ENCODE measurements at places on chromosomes 16 and 17. TPM values are rescaled to one million over a fixed set of nuclear protein-coding genes. Genes with fewer than 3 reads are reported as not detected.

GRCh38 chr16:52553322-52553721, 6.4 kb upstream of the TOX3 start:
- DNase-seq = no peak

ST6GALNAC1 gene
- not detected for total RNA-seq

DNA sequence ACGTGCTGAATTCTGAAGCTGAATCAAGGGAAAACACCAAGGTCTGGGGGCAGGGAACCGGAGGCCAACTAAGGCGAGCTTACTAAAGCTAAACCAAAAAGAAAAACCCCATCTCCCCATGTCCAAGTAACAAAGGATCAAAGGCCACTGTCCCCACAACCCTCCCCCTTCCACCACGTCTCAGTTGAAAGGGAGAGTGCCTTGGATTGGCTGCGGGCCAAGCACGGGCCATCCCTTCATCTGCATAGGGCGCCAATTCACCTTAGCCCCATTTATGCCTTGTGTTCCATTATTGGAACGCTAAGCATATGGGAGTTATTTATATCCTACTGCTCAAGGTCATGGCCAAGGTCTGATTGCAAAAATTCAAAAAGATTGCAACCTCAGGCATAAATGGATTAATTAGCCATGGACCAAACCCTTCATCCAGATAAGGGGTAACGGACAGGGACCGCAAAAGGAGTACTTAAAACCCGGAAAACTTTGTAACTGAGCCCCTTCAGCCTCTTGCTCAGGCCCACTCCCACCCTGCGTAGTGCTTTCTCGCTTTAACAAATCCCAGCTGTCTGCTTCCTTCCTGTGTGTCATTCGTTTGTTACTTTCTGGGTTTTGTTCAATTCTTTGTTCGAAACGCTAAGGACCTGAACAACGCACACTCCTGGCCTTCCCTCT, 740 bp upstream of the ATP6V0D1 start:
- no peak for DNase-seq

DNA sequence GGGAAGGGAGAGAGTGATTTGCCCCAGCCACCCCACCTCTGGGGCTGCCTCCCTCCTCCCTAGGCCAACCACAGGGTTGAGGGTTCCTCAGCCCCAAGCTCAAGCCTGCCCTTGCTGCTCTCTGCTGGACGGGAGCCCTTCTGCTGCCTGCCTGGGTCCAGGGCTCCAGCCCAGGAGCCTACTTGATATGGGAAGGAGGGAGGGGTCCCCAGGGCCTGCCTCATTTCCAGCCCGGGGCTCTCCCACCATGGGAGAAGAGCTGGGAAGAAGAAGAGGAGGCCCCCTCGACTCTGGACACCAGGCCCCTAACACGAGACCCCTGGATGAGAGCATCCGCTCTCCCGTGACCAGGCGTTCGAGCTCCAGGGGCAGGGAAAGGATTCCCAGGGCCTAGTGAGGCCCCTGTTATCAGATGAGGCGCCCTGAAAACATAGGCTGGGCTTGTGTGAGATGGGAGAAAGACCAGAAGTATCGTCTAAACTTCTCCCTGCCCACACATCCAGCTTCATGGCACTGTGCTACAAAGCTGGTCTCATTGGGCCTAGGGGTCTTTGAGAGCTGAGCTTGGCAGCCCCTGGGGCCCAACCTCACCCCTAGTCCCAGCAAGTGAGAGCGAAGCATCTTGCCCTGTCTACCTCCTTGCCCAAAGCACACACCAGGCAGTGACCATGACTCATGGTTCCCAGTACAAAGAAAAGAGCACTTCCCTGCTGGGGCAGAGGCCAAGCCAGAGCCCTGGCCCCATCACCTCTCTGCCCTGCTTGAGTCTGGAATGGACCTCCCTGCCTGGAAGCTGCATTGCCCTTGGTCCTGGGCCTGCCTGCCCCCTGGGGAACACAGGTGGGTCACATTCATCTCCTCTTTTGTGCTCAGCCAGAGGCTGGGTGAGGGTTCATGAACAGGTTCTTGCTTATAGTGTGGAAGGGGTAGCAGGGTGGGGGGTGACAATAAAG, 987 bp downstream of the SLC16A5 start:
- DNase-seq = no peak

BAHCC1 gene
- 57.4 TPM for total RNA-seq

KIF19 gene
- 0.63 TPM for total RNA-seq

- DNase-seq = no peak
These were observed 14.7 kb upstream of the C16orf82 start for GRCh38 chr16:27052007-27052406.

GRCh38 chr17:68125111-68125870, 89.8 kb downstream of the KPNA2 start:
- no peak for DNase-seq

DNA sequence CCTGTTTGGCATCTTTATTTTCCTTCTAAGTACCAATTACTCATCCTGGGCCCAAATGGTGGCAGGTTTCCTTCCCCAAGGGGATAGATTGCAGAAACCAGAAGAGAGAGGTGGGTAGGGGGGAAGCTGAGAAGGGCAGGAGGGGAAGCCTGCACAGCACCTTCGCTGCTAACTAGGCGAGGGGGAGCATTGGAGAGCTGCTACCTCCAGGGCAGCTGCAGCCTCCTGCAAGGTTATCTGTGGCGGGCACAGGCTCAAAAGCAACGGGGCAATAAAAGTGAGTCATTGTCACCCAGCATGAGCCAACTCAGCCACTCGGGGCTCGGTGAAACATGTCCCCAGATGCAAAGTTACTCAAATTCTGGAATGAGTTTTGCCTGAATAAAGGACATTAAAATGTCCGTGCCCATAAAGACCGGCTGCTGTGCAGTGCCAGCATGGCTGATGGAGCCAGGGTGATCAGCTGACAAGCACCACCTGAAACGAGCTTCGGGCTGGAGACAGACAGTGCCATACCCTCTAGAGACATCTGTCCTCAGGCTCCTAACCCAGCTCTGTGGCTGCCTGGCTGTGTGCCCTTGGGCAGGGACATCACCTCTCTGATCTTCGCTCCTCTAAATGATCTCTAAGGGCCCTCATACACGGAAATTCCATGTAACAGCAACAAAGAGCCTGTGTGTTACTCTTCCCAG, 68.1 kb upstream of the GRIN2A start:
- DNase-seq = no peak

- no peak for DNase-seq
These were observed 44.8 kb downstream of the PITPNC1 start for GRCh38 chr17:67421869-67422273.

GRCh38 chr16:27742333-27742732, 192.4 kb downstream of the KATNIP start:
- DNase-seq = no peak

- no peak for DNase-seq
These were observed at the start of gene G6PC1 for GRCh38 chr17:42900460-42901331. Gene G6PC1 (plus strand): TSS chr17:42900799. CDS start chr17:42900877, 78 bp downstream.

DNA sequence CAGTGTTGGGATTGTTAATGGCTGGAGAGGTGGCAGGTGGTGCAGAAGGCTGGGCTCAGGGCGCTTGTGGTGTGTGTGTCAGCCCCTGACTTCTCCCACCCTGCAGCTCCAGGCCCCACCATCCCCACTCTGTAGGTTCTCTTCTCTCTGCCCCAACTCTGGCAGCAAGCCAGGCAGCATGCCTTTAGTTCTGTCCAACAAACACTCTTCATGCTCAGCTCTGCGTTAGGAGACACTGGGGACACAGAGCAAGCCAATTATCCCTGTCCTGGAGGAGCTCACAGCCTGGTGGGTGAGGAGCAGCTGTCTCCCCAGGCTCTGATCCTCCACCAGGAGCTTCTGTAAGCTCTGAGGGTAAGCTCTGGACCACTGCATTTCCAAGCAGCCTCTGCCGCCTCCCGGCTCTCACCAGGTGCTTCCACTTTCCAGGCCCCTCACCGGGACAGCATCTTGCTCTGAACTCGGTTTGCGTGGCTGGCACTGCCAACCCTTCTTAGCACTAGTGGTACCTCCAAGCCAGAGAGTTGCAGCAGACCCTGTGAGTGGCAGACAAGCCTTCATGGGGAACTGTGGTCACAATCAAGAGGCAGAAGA, 34.3 kb upstream of the WSCD1 start:
- DNase-seq = no peak

ABAT gene
- total RNA-seq = 35.2 TPM

CCL5 gene
- total RNA-seq = not detected

MEOX1 gene
- total RNA-seq = 1.1 TPM

DNA sequence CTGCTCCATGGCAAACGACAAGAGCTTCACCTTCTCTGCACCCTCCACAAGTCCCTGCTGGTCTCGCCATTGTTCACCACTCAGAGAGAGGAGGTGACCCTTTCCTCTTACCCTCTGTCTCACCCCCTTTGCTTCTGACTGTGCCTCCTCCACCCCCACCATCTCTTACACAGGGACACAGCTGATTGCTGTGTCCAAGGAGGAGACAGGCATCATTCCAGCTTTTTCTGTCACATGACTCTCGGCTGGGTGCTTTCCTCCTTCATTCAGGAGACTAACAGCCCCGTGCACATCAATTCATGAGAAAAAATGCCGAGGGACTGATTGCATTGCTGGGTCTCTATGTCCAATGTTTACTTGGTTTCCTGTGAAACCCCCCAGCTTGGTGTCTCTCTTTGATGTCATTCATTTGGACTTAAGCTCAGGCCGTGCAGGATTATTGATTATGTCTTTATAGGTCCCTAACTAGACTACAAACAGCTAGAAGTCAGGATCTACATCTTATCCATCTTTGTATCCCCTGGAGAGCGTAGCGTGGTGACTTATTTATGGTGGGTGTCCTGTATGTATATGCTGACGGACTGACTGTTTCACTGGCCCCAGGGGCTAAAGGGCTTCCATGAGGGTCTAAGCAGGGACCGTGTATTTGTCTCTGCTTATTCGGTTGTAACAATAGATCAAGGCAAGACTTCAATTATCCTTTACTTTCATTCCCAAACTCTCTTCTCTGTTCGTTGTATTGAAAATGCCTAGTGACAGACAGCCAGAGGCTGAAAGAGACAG, 82.2 kb upstream of the CDH13 start:
- DNase-seq = no peak

DNA sequence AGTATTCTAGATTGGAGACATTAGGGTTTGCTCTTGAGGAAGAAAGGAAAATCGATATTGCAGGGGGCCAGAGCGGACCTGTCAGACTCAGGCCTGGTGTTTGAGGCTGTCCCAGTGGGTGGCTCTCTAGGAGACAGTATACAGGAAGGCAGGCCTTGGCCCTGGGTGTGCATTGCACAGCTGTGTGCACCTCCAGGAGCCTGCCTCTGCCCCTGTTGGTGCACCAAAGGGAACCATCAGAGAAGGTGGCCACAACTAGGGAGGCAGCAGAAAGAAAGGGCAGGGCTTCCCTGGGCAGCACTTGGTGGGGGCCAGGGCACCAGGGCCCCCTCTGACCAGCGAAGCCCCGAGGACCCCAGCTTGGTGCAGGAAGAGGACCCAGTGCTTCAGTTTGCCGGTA, 188.0 kb downstream of the NTN1 start:
- DNase-seq = no peak

NUPR1 gene
- total RNA-seq = not detected

DNA sequence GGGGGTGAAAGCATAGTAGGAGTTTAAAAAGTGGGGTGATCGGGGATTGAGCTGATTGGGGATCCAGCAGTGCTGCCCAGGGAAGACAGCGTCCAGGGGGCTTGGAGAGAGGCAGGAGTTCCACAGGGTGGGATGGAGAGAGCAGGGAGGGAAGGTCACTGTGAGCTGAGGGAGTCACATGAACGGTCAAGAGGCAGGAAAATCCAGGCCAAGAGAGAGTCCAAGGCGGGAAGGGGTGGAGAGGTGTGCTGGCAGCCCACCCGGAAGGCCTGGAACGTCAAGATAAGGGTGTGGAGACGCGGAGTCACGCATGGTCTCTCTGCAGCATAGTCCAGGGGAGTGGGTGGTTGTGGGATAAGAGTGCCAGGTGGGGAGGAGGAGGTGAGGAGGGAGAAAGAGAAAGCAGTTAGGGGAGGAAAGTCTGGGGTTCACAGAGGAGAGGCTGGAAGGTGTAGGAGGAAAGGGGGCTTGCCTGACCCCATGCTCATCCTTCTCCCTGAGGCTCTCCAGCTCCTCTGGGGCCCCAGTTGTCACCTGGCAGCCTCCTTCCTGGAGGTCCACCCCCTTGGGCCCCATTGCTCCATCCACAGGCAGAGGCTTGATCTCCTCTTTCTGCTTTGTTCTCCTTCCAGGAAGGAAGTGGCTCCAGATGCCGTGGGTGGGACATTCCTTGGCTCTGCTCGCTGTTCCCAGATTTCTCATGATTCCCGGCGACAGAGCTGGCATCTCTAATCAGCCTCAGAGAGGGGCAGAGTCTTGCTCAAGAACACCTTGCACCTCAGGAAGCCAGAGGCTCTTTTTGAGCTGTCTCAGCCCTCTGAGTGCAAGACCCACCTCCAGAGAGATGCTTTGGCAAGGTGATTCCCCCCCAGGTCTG, 28.7 kb downstream of the CCR7 start:
- DNase-seq = no peak

PRSS21 gene
- not detected for total RNA-seq

GRCh38 chr17:35373534-35373983, at the start of gene SLFN11:
Gene SLFN11 (minus strand): TSS chr17:35373621. CDS start chr17:35363807, 9,814 bp downstream.
- DNase-seq = peak; percentile 26

GRCh38 chr16:73064212-73064993, 16.5 kb upstream of the ZFHX3 start:
- DNase-seq = no peak

MT1G gene
- not detected for total RNA-seq

DNA sequence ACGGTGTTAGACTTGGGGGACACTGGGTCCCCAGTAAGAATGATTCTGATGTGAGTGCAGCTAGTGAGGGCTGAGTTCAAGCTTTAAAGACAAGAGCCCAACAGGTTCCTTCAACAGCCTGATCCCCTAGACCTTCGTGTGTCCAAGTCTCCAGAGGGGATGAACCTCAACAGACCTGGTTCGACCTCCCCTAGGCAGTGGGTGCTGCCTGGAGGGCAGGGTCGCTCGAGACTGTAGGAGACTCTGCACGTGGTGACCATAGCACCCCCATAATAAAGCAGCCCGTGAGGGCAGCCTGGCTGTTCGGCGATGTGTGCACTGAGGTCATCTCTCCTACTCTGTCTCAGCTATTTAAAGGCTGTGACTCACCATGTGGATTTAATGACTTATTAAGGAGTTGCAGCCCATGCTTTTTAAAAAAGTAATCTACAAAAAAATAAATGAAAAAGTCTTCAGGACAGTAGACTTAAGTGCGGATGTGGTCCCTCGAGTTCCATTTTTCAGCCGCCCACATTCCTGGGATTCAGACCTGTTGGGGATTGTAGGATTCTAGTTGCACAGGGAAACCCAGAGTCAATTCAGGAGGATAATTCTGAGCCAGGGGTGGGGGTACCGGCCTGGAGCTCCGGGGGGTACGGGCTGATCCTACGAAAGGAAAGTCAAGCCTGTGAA, 23.4 kb upstream of the METRNL start:
- no peak for DNase-seq

MYH11 gene
- total RNA-seq = 0.09 TPM

DNA sequence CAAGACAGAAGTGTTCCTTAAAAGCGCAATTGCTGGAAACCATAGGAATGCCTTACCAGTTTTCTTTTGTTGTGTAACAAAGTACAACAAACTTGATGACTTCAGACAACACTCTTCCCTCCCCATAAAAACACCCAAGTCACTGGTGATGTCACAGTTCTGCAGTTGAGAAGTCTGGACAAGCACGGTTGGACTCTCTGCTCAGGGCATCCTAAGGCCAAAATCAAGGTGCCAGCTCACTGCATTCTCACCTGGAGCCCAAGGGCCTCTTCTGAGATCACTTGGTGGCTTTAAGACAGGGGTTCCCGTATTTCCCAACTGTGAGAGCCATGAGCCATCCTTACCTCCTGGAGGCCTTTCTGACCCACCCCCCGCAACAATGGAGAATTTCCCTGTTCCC, 45.6 kb upstream of the MEAK7 start:
- no peak for DNase-seq

Data from neural crest cell (in vitro differentiated cells).